ENCODE measurements at places on chromosomes 1 and 21. TPM values are rescaled to one million over a fixed set of nuclear protein-coding genes. Genes with fewer than 3 reads are reported as not detected.
A peak's percentile ranks its signal among the peaks of the same experiment; 100 is the strongest.

DNA sequence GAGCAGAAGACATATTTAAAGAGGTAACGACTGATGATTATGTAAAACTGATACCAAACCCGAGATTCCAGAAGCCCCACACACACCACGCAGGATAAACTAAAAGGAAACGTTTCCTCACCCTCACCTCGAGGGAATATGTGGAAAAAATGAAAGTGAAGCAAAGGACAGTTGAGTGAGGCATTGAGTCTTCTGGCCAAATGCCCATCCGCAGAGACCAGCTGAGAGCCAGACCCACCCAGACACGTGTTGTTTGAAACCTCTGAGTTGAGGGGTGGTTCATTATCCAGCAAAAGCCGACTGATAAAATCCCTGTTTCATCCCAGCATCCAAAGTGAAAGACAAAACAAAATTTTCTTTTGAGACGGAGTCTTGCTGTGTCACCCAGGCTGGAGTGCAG, 29.6 kb upstream of the PCBP3 start:
- peak; percentile 5 for DNase-seq

DNA sequence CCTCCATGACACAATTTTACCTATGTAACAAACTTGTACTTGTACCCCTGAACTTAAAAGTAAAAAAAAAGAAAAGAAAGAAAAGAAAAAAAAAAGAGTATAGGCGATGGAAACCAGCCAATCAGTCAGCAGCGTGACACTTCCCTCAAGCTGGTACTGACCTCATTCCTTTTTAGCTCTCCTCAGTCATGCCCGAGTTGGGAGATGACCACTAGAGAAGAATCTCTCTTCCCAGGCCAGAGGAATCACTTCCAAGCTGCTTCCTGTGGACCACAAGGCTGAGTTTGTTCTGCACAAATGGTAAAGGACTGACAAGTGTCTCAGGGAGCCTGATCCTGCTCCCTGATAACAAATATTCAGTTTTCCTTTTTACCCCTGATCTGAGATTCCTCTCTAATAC, 313.5 kb upstream of the ESRRG start:
- DNase-seq: no peak

- DNase-seq: no peak
Observed at GRCh38 chr1:29688471-29689365, 452.4 kb downstream of the PTPRU start.

- no peak for DNase-seq
Observed at GRCh38 chr1:109412551-109412950, 13.7 kb downstream of the PSMA5 start.

GRCh38 chr1:84403347-84403746, 5.1 kb downstream of the DNASE2B start:
- no peak for DNase-seq

DNA sequence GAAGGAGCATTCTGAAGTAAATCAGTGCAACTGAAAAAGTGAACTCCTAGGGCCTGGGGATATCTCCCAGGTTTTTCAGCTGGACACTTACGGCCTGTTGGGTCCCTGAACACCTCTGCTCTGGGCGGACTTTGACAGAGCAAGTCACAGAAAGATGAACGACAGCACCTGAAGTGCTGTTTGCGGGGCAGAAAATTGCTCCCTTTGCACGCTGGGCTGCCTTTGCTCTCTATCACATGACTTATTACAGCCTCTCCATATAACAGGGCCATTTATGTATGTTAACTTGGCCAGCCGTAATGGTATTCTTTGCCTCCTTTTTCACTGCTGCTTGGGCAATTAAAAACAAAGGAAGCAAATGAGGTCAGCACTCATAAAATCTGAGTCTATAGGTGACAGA, 332.9 kb downstream of the BARHL2 start:
- DNase-seq: no peak

DNA sequence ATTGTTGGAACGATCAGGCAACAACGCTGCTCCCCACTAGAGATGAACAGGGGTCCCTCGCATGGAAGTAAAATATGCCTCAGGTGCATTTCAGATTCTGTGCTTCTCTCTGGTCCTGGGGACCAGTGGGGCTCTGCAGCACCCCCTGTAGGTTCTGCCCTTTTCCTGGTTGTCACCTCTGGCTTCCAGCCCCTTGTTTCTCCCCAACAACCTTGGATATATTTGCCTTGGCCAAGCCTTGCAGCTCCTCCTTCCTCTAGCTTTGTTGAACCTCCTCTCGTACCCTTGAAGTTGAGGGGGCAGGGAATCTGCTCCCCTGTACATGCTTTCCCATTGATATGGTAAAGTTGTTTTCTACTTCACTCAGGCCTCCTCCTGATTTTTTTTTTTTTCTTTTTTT, 5.4 kb upstream of the RGSL1 start:
- no peak for DNase-seq

DNA sequence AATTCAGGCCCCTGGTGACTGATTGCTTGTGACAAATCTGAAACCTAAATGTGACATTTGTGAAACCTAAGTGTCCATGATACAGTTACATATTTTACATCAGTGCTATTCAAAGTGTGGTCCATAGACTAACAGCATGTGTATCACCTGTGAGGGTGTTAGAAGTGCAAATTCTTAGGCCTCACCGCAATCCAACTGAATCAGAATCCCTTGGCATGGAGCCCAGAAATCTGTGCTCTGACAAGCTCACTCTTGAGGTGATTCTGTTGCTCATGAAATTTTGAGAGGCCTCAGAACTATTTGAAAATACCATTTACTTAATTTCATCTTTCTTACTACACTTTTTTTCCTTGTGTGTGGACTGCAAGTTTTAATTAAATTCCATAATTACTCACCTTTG, 587.9 kb downstream of the ADGRL2 start:
- no peak for DNase-seq

DNA sequence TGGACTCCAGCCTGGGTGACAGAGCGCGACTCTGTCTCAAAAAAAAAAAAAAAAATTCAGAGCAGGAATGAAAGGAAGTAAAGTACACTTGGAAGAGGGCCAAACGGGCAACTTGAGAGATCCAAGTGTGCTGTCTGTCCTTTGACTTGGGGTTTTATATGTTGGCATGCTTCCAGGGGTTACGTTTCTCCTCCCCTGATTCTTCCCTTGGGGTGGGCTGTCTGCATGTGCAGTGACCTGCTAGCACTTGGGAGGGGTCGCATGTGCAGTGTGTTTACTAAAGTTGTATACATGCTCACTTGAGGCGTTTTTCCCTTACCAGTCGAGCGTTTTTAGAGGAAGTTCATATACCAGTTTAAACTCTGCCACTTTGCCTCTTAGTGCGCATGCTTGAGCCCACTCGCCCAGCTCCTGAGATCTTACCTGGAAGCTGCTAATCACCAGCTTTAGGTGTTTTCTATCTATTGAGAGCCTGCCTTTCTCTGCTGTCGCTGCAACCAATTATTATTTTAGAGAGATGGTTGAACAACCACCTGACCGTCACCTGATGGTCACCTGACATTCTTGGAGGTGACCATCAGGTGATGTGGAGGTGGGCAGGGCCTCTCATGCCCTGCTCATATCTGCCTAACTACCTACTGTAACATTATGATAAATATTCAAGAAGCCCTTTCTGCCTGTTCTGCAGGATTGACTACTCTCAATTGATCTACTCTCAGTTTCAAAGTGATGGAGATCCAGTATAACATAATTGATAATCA, 140.1 kb downstream of the MACF1 start:
- no peak for DNase-seq

DNA sequence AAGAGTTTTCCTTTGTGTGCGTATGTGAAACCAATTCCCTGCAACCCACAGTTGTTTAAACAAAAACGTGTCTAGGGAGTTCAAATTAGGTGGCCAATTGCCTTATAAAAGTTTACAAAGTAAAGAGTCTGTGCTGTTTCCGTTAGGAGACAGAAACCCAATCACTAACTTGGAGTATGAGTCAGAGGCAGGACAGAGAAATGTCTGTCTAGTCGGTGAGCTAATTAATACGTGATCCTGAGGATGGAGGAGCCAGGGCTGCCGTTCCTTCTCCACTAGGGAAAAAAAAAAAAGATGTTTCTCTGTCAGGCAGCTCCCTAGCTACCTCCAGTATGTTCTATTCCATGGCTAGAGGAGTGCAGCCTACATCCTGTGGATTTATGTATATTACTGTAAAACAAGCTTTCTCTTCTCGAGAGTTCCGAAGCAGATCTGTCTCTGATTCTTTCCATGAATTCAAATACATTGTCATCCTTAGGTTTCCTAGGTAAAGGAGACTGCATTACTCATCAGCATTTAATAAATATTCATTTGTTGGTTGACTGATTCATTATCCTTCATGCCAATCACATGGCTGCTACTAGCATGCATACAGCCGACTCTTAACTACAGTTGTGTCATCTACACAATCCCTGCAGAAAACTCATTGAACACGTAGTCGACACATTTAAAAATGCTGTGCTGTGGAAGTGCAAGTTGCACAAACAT, 430.6 kb downstream of the KIF26B start:
- DNase-seq: no peak

DNA sequence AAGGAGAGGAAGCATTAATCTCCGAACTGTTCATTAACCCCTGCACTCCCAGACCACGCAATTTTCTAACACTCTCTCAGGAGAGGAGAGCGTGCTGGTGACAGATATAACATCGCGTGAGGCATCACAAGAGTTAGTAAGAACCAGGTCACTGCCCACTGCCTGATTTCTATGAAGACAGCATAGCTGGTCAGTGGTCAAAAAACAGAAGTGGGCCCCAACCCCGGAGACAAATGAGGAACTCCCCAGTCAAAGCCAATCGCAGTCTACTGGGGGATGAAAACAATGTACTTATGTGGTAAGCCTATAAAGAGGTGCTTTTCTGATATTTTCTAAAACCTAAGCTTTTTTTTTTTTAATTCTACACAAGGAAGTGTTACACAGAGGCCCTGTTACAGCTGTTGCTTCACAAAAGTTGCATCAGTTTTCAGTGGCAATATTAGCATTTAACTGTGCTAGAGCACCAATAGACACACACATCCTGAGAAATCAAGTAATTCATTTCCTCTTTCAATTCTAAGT, 231.8 kb upstream of the IRF2BP2 start:
- DNase-seq: no peak

DNA sequence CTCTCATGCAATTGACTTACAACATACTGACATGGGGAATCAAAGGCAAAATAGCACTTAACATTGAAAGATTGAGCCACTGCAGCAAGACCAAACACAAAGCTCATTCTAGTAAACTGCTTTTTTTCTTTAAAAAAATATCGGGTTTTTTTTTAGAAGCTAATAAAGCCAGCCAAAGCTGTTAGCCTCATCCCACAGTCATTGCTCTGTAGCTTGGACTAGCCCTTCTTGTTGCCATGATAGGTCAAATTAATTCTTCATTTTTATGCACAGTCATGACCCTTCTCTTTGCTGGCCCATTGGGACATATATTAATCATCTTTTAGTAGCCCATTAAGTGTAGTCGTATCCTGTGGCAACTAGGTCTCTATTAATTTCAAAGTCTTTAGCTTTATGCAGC, 231.3 kb downstream of the ADGRL2 start:
- no peak for DNase-seq

DNA sequence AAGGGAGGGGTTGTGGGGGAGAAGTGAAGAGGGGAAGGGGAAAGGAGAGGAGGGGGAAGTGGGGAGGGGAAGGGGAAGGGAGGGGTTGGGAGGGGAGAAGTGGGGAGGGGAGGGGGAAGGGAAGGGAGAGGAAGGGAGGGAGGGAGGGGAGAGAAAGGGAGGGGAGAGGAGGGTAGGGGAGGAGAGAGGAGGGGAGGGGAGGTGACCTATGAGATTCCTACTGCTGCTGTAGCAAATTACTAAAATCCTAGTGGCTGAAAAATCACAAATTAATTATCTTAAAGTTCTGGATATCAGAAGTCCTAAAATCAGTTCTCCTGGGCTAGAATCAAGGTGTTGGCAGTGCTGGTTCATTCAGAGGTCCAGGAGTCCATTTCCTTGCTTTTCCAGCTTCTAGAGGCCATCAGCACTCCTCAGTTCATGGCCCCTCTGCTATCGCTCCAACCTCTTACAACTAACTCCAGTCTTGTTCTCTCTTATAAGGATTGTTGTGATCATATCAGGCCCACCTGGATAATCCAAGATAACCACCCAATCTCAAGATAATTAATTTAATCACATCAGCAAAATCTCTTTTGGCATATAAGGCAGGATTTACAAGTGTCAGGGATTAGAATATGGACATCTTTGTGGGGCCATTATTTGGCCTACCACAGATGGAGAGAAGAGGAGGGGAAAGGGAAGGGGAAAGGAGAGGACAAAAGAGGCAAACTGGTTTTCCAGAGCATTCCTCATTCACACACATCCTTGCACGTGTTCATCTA, 30.4 kb upstream of the KANK4 start:
- no peak for DNase-seq

- no peak for DNase-seq
Observed at GRCh38 chr21:45699251-45699942, 55.9 kb downstream of the PCBP3 start.

GRCh38 chr1:79660129-79660528, 653.6 kb upstream of the ADGRL4 start:
- DNase-seq: no peak

DNA sequence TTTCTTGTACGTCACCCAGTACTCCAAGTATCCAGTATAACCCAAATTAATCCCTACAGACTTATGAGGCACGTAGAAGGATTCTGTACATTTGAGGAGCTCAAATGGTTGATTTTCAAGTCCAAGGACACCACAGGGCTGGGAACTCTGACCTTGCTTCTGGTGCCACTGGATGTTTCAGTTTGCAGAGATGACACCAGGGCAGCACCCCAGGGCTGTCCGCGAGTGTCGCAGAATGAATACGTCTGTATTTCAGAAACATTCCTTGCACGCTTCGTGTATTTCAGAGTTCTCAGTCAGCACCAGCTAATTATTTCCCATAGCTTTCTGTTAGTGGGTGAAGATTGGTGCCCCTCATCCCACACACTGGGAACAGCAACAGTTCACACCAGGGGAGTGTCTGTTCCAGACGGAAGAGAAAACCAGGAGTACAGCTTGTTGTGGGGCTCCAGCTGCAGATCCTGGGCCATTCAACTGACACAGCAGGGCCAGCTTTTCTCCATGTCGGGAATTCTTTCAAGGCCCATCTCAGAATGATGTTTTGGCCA, 159.2 kb downstream of the RHOU start:
- DNase-seq: no peak

DNA sequence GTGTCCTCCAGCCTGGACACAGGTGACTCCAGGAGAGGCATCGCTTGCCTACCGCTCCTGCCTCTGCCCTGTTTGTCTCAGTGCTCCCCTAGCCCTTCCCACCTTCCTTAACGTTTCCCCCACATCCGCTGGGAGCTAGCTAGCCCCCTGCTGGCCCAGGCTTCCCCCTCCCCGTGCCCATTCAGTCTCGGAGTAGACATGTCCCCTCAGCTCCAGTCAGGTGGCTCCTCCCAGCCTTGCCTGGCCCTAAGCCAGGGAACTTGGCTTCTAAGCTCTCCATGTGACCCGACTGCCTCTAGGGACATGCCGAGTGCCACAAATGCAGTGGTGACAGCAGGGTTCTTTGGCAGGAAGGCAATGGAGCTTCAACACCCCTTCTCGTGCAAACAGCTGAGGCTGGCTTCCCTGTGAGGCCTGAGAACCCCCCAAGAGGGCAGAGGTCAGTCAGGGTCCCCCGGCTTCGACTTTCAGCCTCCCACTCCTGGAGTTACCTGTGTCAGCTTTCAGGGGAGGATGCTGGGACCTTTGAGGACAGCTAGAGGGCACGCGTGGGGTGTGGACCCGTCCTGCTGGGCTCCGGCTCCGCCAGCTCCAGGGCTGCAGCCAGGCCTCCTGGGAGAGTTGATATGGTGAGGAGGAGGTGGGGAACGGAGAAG, 16.2 kb downstream of the DRAXIN start:
- peak; percentile 82 for DNase-seq

The LY9 gene
- total RNA-seq: not detected

The LRRC39 gene
- not detected for total RNA-seq

The GNAT2 gene
- not detected for total RNA-seq

The ESRRG gene
- not detected for total RNA-seq

The TTC39A gene
- 1.4 TPM for total RNA-seq

The SGIP1 gene
- 31.8 TPM for total RNA-seq

The TSPAN1 gene
- total RNA-seq: 1.6 TPM

Measured in chondrocyte (in vitro differentiated cells).